ENCODE measurements at places on chromosomes 2 and 18. TPM values are rescaled to one million over a fixed set of nuclear protein-coding genes. Genes with fewer than 3 reads are reported as not detected.

Gene CNTNAP5
- not detected for total RNA-seq

Gene SRD5A2
- not detected for total RNA-seq

Gene PIAS2
- 31.2 TPM for total RNA-seq

Gene SERPINB5
- total RNA-seq = 2.6 TPM

Gene SERPINB3
- not detected for total RNA-seq

Gene LBX2
- 1.0 TPM for total RNA-seq

Gene DPP4
- total RNA-seq = 11.4 TPM

Gene AFTPH
- 45.9 TPM for total RNA-seq

Gene PPP1R7
- total RNA-seq = 59.3 TPM

Gene CCDC150
- total RNA-seq = 5.3 TPM

Gene GKN1
- not detected for total RNA-seq

Gene FAP
- total RNA-seq = 1.3 TPM
